ENCODE measurements at places on chromosomes 16 and 17. TPM values are rescaled to one million over a fixed set of nuclear protein-coding genes. Genes with fewer than 3 reads are reported as not detected.

Gene UNC119
- total RNA-seq, result 79.1 TPM

Gene TUFM
- total RNA-seq, result 128 TPM

Gene CTRB2
- total RNA-seq, result not detected

Gene NPIPB6
- total RNA-seq, result 5.7 TPM

Gene GPT2
- total RNA-seq, result 1.2 TPM

Gene KRT32
- total RNA-seq, result not detected

GRCh38 chr17:61555127-61555566 lies 35.9 kb downstream of the NACA2 start:
- no peak for DNase-seq

DNA sequence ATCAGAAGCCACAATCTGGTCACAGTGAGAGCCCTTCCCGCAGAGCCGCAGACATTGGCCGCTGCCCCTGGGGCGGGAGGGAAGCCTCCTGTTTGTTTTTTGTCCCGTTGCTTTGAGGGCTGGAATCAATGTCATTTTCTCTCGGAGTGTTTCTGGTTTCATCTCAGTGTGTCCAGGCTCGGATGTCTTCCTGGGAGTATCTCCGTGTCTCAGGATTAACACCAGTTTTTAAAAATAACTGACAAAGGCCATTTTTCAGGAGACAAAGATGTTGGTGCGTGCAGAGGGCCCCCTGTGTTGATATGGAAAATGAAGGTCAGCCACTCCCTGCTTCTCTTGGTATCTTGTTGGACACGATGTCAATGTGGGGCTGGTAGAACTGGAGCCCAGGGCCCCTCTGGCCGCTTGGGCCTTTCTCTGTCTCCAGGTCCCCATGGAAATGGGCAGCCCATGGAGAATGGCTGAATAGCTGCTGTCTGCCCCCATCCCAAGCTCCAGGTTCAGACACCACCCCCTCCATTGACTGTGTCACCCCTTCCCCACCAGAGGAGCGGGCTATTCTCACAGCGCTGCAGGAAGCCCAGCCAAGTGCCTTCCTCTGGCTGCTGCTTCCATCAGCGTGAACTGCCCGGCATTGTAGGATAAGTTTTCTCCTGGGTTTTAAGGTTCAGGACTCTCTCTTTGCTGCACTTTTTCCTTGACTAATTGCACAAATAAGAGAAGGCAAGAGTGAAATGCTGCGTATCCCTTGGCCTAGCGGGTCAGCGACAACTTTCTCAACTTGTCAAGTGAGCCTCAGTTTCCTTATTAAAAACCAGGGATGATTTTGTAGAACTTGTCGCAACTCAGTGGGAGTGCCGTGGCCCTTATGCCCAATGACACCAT lies 72.2 kb upstream of the METTL9 start:
- no peak for DNase-seq

GRCh38 chr17:44820631-44821212 lies 9.4 kb downstream of the GJC1 start:
- DNase-seq, result no peak

- DNase-seq, result no peak
Observed at GRCh38 chr17:44773140-44773539, 14.4 kb downstream of the ADAM11 start.

- DNase-seq, result no peak
Observed at GRCh38 chr17:76432004-76432403, 20.9 kb downstream of the UBE2O start.

DNA sequence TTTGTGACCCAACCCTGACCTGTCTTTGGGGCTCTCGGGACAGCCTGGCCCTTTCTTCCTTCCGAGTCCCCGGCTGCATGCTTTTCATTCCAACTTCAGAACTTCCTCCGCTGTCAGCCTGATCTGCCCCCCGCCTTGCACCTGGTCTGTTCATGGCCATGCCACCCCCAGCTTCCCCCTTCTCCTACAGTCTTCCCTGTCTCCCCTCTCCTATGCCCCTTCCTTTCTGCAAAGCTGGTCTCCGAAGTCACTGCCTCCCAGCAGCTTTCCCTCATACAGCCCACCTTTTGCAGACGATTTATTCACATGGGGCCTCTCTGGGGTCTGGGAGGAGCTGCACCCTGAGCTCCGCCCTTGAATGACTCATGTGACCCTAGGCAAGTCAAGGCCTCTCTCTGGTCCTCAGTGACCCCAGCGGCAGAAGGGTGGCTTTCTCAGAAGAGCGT lies 47.1 kb upstream of the SDK2 start:
- DNase-seq, result no peak

- no peak for DNase-seq
Observed at GRCh38 chr17:49995055-49995738, at the start of gene DLX3. TSS of gene DLX3 (minus strand) at chr17:49995224. CDS start at chr17:49994998, 226 bp downstream.

DNA sequence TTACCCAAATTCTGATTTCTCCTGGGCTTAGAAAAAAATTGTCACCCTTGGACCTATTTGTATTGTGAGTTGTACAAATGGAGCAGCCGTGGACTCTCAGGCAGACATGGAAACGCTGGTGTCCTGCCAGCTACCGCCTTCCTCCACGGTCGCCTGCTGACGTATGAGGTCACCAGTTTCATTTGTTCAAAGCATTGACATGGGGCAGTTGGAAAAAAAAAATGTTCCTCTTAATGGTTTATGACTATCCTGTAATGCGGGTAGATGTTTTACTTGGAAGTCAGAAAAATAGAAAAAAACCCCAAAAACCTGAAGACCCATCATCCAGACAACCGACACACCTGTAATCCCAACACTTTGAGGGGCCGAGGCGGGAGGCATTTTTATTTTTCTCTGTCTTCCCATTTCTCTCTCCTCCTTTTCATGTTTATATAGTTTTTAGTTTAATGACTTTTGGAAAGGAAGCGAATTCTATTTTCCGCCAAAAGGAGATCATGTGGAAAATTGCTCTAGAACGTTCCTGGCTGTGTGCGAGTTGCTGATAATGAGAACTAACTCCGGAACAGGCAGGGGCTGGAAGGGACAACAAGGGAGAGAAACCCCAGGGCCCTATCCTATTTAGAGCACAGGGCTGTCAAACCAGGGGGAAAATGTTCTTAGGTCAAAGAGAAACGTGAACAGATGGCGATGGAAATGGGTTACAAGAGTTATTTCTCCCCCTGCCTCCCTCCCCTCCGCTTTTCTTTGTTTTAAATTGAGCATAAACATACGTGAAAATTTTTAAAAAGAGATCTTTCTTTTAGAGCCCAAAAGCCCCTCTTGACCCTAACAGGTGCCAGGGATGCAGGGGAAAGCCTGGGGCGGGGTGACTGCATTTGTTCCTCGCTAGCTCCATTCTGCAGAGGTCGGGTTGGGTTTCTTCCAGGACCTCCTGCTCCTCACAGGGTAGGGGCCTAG lies 13.7 kb downstream of the DNAH17 start:
- DNase-seq, result no peak

- DNase-seq, result no peak
Observed at GRCh38 chr17:72567774-72568173, 447.0 kb downstream of the SOX9 start.

DNA sequence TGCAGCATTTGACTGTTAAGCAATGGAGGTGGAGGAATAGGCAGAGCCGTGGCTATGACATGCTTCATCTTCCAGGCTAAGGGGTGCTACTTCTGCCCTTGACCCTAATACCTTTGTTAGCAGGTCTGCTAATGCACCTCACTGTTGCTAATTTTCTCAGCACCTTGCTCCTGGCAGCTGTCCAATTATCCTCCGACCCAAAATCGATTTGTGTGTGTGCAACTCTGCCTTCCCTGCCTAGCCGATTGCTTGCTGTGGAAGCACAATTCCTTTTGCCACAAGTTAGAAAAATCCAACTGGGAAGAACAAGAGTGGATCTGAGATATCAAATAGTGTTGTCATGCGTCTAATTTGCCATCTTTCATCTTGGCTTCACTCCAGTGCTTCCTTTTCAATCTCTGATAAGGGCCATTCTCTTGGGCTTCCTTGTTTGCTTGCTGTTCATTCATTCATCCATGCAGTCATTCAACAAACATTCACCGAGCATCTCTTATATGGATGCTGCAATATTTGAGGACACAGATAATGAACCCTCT lies 422.8 kb downstream of the RBFOX1 start:
- DNase-seq, result no peak

- no peak for DNase-seq
Observed at GRCh38 chr16:72884573-72884972, 163.4 kb downstream of the ZFHX3 start.

- peak; percentile 44 for DNase-seq
Observed at GRCh38 chr16:12323007-12323758, 346.6 kb downstream of the SNX29 start.

Measured in natural killer cell (primary cell).